Trophoblast cell (in vitro differentiated cells and primary cell): ENCODE measurements at places on chromosomes 5 and 9.

GRCh38 chr5:21680196-21680595 is 1172.9 kb downstream of the CDH12 start:
- DNase-seq: peak; percentile 32

DNA sequence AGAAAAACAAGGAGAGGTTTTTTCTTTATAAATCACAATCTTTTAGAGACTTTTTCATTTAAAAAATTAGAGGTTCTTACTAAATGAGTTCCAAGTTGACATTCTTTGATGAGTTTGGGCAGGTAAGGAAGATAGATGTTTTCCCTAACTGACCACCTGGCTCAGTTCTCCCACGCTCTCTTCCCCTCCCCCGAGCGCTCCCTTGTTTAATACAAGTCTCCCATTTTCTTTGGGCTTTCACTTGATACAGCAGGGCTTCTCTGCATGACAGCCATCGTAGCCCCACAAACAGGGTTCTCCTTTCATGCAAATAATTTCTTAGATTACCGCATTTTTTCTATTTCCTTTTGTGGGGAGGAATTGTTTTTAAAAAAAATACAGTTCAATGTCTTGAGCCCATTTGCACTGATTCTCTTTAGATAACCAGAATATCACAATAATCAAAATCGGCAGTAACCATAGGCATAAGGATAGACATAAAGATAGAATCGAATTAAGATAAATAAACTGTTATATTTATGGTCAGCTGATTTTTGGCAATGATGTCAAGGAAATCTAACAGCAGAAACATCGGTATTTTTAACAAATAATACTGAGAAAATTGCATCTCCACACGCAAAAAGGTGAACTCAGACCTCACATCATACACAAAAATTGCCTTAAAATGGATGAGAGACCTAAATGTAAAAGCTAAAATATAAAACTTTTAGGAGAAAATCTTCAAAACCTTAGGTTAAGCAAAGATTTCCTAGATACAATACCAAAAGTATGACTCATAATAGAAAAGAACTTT is 325.4 kb downstream of the PIK3R1 start:
- DNase-seq: no peak

- no peak for DNase-seq
Measured at GRCh38 chr5:158786390-158786789, 313.3 kb downstream of the EBF1 start.

- peak; percentile 67 for DNase-seq
Measured at GRCh38 chr5:160991205-160991604, 139.2 kb upstream of the ATP10B start.

DNA sequence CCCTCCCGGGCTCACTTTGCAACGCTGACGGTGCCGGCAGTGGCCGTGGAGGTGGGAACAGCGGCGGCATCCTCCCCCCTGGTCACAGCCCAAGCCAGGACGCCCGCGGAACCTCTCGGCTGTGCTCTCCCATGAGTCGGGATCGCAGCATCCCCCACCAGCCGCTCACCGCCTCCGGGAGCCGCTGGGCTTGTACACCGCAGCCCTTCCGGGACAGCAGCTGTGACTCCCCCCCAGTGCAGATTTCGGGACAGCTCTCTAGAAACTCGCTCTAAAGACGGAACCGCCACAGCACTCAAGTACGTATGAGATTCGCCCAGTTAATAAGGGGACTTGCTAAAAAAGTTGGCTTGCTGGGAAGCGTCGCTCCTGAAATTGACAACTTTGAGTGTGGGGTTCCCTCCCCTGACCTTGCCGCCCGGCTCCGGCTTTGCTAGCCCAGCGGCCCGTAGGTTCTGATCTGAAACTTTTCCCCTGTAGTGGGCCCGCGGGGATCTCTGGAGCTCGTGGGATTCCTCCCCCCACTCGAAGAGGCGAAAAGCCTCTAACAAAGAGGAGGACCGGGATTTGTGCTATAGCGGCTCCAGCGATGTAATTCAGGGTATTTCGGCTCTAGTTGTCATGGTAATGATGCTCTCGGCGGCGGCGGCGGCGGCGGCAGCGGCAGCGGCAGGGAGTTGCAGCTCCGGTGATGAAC is 572 bp downstream of the NR4A3 start:
- DNase-seq: no peak

DNA sequence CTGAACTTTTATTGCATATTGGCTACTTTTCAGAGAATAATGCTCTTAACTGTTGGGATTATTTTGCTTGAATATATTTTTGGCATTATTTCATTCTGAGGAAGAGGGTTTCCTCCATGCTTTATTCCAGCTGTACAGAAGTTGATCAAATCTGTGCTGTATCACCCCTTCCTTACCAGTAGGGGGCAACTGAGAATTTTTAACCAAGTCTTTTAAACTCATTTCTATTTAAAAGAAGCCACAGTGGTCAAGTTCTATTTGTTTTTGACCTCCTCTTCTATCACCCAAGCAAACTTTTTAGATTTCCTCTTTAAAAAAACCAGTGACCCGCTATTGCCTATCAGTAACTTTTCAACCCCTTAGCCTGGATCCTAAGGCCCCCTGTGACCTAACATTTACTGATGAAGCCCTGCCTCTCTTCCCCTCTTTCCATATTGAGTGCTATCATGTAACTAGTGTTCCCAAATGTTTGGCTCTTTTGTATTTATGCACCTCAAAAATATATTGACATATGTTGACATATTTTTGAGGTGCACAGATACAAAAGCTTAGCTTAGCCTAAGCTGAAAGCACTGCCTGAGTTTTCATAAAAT is 80.6 kb downstream of the FBXO4 start:
- DNase-seq: no peak
